Fibroblast of skin of right quadriceps (primary cell): ENCODE measurements at places on chromosomes 16 and 17.

DNA sequence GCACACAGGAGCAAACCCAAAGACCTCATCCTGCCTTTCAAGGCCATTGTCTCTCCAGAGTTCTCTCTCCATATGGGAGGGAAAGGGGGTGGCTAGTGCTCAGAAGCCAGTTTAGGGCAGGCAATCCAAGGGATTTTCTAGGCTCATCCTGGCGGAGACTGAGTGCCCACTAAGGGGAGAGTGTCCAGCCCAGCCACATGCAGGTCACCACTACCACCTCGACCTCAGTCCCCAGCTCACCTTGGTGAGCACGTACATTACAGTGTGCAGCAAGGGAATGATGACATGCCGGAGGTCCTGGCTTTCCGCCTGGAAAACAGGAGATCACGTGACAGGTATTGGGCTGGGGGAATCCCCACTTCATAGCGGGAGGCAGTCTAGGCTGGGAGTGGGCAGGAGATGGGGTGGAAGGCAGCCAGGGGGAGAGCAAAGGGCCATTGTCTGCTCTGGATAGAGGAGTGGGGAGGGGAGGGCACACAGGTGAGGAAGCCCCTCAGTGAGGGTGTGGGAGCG, 29.9 kb downstream of the PIK3R6 start:
- no peak for DNase-seq

- DNase-seq, result no peak
Measured at GRCh38 chr17:59234631-59235030, 14.3 kb downstream of the GDPD1 start.

GRCh38 chr16:10322723-10323527, 62.9 kb upstream of the ATF7IP2 start:
- DNase-seq, result no peak

DNA sequence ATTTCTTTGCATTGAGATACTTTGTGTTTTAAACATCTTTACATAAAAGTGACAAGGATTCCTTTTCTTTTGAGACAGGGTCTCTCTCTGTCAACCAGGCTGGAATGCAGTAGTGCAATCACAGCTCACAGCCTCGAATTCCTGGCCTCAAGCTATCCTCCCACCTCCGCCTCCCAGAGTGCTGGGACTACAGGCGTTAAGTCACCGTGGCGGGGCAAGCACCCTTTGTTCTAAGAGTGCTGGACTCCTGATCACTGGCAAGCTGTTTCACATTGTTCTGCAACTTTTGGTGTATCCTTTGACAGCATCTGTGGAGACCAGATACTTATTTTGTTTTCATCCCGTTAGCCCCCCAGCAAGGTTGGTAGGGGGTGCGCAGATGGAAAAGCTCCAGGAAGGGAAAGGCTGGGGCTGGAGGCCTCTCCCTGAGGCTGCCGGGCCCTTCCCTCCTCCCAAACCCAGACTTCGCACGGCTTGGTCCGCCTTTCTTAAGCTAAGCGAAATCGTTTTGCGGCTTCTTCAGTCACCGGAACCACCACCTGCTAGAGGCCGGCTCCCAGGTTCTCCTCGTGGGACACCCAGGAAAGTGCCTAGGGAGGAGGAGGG, 1.1 kb downstream of the ST6GALNAC2 start:
- no peak for DNase-seq

DNA sequence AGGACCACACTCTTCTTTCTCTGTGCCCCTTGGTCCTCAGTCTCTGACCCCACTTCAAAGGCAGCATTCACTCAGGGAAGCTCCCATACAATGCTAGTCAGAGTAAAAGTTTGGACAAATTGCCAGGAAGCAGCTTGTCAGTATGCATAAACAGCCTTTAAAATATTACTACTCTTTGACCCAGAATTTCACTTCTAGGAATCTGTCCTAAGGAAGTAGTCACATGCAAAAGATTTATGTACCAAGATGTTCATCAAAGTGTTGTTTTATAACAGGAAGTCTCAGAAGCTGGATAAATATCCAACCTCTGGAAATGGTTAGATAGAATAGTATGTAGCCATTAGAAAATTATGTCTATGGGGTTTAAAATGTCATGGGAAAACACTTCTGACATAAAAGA, 31.0 kb downstream of the MAPT start:
- no peak for DNase-seq

DNA sequence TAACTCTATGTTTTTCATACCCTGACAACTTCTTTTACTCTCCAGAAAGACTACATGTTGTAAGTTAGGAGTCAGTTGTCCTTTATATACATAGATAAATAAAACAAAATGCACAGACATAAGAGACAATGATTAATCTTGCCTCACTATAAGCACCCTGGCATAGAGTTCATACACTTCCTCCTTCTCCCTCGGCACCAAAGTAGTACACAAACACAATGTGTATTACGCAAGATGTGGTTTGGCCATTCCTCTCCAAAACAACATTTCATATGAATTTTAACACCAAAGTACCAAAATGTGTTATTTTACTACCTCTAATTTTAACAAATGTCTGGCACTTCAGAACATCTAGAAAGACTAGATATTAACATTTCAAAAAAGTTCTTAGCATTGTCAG, 17.2 kb upstream of the SLFN11 start:
- no peak for DNase-seq

DNA sequence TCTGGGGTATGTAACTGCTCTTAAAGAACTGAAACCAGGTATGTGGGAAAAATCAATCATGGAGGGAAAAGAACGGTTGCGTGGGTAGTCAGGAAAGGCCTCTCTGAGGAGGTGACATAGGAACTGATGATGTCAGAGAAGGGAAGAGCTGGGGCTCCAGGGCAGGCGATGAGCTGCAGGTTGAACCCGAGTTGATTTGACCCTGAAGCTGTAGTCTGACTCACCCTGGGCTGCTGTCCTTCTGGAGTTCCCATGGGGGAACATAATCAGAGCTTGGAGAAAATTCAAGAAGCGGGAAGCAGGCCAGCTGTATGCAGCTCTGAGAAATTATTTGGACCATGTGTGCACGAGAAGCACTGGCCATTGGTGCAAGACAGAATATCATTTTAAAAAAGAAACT, 16.7 kb downstream of the SLC6A2 start:
- peak; percentile 49 for DNase-seq

GRCh38 chr17:38451840-38452529, 23.7 kb downstream of the ARHGAP23 start:
- DNase-seq, result peak; percentile 98

- no peak for DNase-seq
Measured at GRCh38 chr16:48608871-48609651, 919 bp downstream of the N4BP1 start.

DNA sequence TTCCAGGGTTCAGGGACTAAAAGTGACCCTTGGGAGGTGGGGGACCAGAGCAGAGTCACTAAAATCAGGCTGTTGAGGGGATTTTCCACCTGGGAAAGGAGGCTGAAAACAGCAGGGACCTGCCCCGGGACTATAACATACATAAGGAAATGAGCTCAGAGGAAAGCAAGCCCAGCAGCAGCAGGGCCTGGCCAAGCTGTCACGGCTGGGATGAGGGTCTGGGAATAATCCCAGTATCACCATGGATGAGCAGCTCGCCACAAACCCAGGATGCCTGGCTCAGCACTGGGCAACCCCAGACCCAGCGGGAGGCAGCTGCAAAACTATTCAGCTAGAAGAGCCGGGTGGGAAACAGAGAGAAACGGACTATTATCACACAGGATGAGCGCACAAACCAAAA, 72.4 kb downstream of the RPH3AL start:
- no peak for DNase-seq

DNA sequence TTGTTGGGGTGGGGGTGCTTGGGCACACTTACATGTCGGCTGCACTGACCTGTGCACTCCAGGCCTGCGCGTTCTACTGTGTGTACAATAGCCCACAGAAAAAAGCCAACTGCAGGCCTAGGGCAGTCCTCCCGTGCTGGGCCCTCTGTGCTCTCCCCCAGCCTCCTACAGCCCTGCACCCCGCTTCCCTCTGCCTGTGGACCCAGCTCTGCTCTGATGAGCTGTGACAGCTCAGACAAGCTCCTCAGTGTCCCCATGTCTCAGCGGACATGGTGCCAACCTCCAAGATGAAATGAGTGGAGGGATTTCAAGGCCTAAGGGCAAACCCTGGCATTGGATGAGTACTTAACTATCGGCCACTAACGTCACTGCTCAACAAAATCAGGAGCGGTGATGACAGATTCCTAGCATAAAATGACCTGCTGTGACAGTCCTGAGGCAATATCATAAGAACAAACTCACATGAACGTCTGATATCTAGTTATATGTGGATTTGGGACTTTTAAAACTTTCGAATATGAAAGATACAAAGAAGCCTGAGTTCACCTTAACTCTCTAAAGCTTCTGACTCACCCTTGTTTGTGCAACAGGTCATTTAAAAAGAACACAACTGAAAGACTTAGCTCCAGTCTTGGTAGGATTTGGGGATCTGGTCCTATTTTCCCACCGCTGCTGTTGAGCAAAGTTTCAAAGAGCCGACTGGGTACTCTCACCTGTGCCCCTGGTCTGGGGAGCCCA, 34.7 kb downstream of the CCDC57 start:
- DNase-seq, result no peak

- DNase-seq, result no peak
Measured at GRCh38 chr16:51133688-51134087, 17.4 kb downstream of the SALL1 start.

GRCh38 chr16:88939245-88939971, 37.6 kb downstream of the CBFA2T3 start:
- DNase-seq, result no peak

DNA sequence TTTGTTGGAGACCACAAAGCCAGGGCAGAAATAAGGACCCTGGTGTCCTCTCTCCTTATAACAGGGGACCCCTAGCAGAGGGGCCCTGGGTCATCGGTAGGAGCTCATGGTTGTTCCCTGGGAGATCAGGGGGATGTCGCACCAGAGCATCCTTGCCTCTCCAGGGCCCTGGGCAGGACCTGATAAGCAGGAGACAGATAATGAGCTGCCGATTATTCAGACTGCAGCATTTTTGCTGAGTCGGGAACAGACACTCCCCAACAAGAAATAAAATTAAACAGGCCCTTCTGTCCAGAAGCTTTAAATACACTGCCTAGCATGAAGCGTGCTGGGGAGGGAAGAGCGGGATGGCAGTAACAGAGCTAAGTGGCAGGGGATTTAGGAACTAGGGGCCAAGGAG, 15.4 kb upstream of the GFAP start:
- DNase-seq, result no peak

DNA sequence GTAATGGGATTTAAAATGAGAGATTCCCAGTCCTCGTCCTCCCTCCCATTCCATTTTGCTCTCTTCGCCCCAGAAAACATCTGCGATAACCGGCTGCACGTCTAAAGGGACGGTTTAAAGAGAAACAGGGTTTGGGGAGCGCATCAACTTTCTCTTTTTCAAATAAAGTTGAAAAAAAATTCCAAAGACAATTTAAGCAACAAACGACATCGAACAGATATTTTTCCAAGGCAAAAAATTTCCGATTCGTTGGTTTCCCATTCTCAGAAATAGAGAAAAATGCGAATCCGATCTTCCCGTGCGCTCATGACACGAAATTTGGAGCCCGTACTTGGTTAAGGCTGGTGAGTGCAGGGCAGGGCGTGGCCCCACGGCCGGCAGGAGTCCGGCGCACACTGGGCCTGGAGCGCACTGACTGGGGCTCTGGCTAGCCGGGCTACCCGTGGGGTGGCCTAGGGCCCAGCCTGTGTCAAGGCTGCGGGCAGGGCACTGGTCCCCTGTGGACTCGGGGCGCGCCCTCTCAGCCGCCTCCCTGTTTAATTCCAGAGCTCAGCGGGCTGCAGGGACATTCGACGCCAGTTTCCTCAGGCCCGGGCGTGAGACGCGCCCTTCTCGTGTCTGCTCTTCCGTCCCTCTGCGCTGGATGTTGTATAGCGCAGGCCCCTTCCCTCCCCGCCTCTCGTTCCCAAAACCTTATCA, 17.9 kb upstream of the ZFHX3 start:
- DNase-seq, result no peak

- DNase-seq, result no peak
Measured at GRCh38 chr16:59252317-59252716, 518.2 kb upstream of the GOT2 start.

GRCh38 chr16:11208916-11209665, 46.9 kb downstream of the SOCS1 start:
- DNase-seq, result no peak

DNA sequence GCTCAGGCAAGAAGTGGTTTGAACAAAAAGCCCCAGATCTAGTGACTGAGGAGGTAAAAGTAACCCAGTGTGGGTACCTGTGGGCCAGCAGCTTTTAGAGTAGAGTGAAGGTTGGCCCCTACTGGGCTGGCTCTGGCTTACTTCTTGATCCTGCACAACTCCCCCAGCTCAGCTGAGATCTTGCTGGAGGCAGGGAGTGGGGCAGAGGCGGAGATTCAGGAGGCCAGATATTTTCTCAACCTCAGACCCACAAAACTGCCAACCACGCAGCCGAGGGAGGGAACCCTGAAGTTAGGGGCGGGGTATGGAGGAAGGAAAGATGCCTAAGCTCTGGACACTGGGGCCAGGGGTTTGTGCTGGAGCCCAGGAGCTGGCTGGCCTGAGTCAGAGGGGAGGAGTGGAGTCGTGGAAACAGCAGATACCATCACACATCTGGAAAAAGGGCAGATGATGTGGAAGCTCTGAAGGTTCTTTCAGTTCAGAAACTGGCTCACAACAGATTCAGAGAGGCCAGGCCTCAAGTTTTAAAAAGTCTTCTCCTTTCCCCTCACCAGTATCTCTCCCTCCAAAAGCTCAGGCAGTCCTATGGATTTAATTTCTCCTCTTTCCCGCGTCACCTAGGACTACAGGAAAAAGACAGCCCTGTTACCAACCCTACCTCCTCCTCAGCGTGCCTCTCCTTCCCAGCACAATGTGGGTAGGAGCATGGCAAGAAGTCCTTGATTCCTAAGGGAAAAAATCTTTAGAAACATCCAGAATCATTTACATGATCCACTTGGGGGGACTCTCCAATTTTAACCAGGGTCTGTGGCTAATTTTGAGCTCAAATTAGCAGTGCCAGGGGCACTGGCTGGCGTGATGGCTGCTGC, 48.1 kb downstream of the MYO18A start:
- DNase-seq, result peak; percentile 76

- DNase-seq, result peak; percentile 37
Measured at GRCh38 chr17:82105882-82106687, 8.0 kb upstream of the FASN start.

GRCh38 chr16:28131181-28131580, 67.7 kb upstream of the GSG1L start:
- DNase-seq, result no peak

DNA sequence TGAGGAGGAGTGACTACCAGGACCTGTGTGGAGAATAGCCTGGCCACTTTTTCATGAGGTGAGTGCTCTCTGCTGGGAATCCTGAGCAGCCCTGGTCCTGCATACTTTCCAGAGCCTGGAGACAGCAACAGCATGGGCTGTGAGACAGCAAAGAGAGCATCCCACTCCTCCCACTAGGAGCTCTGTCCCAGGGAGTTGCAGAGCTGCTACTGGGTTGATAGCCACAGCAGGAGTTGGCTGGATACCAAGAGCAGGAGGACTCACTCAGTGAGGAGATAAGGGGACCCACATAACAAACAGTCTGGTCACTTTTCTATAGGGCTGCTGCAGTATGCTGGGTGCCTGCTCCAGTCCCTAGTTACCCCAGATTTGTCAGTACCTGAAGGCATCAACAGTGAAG, 439.3 kb upstream of the CDH8 start:
- DNase-seq, result no peak

GRCh38 chr17:10727192-10727591, 2.6 kb downstream of the TMEM220 start:
- no peak for DNase-seq
